ENCODE measurements at places on chromosomes 5 and 9. TPM values are rescaled to one million over a fixed set of nuclear protein-coding genes. Genes with fewer than 3 reads are reported as not detected.

DNA sequence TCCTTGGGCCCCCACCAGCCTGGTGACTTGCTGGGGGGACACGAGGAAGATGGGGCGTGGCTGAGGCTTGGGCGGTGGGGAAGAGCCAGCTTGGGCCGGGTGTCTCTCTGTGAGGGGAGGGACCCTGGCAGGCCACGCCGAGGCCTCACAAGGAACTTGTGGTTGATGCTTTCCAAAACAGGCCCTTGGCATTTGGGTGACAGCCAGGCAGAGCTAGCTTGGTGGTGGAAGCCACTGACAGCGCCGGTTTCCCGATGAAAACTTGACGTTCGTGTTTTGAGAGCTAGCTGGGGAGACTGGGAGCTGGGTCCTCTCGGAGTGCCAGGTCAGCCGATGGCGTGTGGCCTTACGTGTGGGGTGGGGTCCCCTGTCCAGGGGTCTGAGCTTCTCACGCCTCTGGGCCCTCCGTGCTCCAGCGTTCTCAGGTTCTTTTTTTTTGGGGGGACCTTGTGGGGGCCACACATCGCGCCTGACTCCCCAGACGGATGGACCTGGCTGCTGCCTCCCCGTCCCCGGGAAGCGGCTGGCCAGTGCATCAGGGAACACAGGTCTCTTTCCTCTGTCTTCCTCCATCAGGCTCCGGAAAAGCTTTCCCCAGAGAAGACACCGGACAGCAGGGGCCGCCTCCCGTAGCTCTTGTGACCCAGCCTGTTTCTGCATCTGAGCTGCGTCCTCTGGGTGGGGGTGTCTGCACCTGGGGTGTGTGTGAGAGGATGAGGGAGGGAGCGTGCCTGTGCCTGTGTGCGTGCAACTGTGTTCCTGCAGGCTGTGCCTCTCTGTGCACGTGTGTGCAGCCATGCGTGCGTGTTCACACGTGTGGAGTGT lies 129.3 kb upstream of the LPCAT1 start:
- no peak for DNase-seq

DNA sequence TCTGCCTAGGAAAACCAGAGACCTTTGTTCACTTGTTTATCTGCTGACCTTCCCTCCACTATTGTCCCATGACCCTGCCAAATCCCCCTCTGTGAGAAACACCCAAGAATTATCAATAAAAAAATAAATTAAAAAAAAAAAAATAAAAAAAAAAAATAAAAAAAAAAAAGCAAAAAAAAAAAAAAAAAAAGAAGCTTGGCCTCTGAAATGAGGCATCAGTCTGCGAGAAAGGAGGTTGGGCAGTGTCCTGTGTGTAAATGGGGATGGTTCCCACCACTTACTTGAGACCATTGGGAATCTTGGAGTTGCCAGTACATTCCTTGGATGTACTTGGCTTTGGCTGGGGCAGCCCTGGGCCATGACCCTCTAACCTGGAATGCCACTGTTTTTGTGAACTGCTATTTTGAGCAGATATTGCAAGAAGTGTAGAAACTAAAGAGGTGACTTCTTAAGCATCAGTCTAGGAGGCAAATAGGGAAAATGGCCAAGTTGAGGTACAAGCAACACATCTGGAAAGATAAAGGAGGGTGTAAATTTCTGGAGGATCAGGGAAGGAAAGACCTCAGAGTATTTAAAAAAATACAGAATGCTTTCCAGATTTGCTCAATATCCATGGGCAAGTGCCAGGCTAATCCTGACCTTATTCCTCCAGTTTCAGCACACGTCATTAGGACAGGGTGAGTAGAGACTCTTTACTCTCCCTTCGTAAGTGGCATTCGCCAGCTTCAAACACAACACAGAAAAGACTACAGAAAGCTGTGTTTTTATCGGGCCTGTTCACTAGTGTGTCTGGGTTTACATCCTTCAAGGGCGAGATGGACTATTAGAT lies 58.1 kb downstream of the HSPA4 start:
- no peak for DNase-seq

GRCh38 chr5:79235634-79236361 lies at the start of gene JMY:
Gene JMY (plus strand): TSS chr5:79236131. CDS start chr5:79236651, 520 bp downstream.
- DNase-seq = peak; percentile 84

DNA sequence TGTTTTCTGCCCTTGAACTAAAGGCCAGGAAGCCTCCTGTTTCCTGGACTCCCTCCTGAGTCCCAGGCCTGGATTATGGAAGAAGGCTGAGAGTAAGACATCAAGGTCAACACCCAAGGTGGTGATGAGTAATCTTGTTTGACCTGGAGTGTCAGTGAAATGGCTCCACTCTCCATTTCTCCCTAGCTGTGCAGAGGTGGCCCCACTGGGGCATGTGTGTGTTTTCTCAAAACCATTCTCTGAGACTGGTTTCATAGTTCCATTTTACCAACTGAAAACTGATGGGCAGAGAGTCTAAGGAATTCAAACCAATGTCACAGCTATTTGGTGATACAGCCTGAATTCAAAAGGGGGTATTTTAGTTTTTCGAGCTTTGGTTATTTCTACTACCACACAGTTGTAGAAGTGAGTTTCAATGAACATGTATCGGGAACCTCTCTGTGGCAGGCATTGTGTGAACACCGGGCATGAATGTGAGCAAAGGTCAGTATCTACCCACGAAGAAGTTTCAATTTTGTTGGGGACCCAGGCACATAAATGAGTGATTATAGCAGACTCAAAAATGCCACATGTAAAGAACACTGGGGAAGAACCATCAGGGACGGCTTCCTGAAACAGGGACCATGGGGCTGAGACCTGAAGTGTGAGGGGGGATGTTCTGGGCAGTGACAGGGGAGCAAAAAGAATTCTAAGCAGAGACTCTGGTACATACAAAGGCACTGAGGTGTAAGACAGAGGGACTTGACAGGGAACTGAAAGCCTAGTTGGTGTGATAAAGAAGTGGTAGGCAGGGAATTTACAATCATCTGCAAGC lies 269.6 kb upstream of the KLF4 start:
- DNase-seq = no peak

- DNase-seq = no peak
Measured at GRCh38 chr5:105840800-105841199, 1829.9 kb downstream of the EFNA5 start.

GRCh38 chr9:27749838-27750237 lies 176.6 kb upstream of the C9orf72 start:
- no peak for DNase-seq

DNA sequence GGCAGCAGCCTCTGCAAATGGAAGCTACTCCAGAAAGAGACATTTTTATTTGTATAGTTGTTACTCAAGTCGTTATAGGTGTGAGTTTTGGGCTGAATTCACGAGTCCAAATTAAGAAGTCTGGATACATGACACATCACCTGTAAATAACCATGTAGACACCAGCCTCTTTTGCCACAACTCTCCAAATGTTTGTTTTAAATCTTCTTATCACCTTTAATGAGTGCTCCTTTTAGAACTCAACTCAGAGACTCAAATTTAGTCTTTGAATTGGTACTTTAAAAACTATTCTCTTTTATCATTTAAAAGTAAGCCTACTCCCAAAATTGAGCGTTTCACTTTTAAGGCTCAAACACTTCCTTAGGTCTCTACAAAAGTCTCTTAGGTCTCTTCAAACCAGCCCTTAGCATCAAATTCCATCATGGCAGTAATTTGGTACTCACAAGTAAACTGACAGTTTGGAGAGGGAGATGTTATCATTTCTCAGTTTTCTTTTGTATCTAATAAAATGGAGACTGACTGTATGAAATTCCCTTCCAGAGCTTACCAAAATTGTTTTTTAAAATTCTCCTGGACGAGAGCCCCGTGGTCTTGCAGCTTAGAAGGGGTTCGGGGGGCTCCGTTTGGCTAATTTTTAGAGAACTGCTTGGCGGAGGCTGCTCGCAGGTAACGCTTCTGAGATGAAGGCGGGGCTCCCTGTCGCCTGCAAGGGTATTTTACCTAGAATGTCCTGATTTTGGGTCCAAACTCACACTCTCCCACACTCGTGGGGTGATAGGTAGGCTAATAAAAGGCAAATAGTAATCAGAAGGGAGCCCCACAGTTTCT lies 194.6 kb downstream of the MEF2C start:
- no peak for DNase-seq

- no peak for DNase-seq
Measured at GRCh38 chr5:143073766-143074165, 303.6 kb downstream of the ARHGAP26 start.

The NR5A1 gene
- not detected for total RNA-seq
